ENCODE measurements at places on chromosomes 6 and 20.

DNA sequence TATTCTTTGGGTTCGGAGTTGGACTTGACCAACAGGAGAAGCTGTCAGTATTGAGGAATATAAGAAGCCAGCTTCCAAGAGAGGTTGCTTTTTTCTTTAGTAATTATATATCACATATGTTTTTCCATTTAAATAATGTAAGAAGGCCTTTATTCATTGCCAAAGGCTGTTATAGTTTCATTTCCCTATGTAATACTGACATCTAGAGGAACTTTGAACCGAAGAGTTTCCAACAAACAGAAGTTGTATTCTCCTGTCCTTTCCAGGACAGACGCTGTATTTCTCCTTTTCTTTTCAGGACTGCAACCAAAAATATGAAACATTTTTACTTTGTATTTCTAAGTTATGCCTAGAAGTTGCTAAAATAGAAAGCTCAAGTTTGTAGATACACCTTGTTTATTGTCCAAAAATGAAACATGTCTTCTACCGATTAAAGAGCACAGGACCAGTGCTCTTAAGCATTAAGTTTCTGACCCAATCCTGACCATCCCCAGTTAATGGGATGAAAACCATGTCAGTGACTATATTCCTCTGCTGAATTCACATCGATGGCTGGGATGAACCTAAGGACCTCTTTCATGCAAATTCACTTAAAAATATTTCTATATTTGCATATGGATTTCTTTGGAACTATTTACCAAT is 55.1 kb downstream of the MYLK4 start:
- peak; percentile 25 for DNase-seq

- DNase-seq = no peak
Observed at GRCh38 chr6:157557559-157557958, 176.6 kb downstream of the ZDHHC14 start.

DNA sequence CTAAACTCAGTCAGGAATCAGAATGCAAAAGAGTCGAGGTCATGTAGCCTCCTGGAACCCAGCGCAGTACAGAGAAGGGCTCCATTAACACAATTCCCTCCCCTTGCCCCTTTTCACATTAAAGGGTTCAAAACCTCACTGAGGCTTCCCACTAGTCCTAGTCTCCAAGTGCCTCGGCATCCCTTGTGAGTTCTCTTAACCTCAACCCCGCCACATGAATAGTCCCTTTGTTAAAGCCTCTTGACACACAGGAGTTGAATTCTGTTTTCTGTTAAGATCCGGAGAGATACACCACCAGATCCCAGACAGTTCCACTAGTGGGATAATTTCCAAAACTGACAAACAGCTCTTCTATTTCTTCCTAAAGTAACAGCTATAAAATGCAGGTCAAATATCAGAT is 17.8 kb downstream of the PTPRT start:
- no peak for DNase-seq

GRCh38 chr6:47670851-47671250 is 27.5 kb upstream of the ADGRF4 start:
- no peak for DNase-seq

DNA sequence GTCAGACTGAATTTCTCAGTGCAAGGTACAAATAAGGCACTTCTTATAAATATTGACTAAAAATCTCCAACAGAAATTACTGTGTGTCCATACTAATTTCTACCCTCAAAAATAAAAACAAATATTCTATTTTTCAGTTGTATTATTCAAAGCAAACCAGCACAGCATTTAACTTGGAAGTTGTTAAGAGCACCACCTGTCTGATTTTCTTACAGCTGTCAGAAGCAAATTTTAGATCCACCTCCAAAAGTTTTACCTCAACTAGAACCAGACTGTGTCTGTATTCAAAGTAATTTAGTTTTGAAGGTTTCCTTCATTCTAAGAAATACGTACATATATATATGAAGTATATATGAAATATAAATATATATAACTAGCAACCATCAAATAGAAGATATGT is 1.2 kb downstream of the TRDN start:
- no peak for DNase-seq

GRCh38 chr20:17747431-17747846 is 47.7 kb downstream of the BANF2 start:
- peak; percentile 85 for DNase-seq

- no peak for DNase-seq
Observed at GRCh38 chr20:50722424-50723155, 8.8 kb upstream of the PARD6B start.

- DNase-seq = no peak
Observed at GRCh38 chr20:23178806-23179205, 92.7 kb upstream of the CD93 start.

DNA sequence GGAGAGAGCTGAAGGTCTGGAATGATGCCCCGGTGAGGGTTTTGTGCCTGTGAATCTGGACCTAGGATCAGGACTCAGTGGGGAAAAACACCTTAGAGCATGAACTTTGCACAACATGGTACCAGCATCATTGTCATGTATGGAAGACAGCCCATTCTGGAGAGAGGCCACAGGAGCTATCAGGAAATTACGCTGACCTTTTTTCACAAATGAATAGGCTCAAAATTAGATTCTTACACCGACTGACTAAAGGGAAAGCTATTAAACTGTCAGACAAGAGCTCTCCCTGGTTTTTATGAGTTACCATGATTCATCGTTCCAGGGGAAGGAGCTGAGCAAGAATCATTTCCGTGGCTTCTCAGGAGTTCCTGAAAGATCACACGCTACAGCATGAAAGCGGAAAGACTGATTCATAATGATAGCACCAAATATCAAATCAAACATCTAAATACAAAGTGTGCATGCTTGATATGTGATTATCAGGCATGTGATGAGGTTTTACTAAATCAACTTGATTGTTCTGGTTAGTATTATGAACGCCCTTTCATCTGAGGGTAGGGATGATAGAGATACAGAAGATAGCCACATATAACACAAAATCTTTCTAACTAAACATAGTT is 224.9 kb upstream of the SMLR1 start:
- DNase-seq = peak; percentile 98

- DNase-seq = no peak
Observed at GRCh38 chr20:58408603-58409246, 19.7 kb downstream of the VAPB start.
